ENCODE measurements at places on chromosomes 13 and 19.

GRCh38 chr19:44803442-44804428 is 5.2 kb upstream of the BCAM start:
- DNase-seq: no peak

GRCh38 chr19:30376826-30377425 is 4.7 kb downstream of the ZNF536 start:
- no peak for DNase-seq

- no peak for DNase-seq
These were observed 9.1 kb upstream of the ANKRD10 start for GRCh38 chr13:110923777-110924638.

DNA sequence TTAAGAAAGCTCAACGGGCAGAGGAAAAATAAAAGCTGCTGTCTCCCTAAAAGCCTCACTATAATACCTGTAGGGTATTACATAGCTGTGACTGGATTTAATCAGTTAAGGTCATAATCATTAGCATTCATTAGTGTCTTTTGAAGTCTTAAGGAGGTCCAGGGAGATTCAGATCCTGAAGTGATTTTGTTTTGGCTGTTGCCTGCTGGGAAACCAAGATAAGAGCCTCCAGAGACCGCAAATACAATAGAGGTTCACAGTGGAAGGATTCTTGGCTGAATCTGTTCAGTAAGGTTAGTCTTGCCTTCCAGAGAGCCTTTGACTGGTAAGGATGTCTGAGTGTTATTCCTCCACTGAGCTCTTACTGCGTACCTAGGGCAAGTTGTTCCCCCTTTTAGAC is 54.0 kb upstream of the TNFRSF19 start:
- DNase-seq: no peak

- DNase-seq: no peak
These were observed 48.3 kb upstream of the RFXAP start for GRCh38 chr13:36770741-36771140.

DNA sequence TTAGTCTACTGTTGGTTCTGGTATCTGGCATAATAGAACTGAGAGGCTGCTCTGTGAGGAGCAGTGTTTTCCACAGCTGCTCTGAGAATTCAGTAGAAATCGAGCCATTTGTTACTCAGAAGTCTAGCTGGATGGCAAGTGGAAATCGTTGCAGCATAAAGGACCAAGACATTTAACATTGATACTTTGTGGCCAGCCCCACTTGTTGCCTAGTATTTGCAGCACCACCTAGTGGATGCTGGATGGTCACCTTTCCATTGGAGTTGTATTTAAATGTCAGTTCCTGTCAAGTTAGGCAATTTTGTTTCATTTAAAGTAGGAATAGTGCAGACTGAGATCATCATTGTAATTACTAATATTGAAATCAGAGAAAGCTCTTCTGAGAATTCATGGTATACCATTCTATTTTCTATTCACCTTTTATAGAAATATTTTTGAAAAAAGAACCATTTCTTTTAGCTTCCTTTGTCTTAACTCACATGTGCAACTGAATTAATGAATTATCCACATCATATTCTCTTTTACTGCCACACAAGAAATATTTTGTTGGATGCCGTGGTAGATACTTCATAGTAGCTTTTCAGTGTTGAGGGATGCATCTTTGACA is 64.6 kb downstream of the PDS5B start:
- DNase-seq: peak; percentile 48

- no peak for DNase-seq
These were observed 163.6 kb upstream of the ZNF536 start for GRCh38 chr19:30208436-30209060.

DNA sequence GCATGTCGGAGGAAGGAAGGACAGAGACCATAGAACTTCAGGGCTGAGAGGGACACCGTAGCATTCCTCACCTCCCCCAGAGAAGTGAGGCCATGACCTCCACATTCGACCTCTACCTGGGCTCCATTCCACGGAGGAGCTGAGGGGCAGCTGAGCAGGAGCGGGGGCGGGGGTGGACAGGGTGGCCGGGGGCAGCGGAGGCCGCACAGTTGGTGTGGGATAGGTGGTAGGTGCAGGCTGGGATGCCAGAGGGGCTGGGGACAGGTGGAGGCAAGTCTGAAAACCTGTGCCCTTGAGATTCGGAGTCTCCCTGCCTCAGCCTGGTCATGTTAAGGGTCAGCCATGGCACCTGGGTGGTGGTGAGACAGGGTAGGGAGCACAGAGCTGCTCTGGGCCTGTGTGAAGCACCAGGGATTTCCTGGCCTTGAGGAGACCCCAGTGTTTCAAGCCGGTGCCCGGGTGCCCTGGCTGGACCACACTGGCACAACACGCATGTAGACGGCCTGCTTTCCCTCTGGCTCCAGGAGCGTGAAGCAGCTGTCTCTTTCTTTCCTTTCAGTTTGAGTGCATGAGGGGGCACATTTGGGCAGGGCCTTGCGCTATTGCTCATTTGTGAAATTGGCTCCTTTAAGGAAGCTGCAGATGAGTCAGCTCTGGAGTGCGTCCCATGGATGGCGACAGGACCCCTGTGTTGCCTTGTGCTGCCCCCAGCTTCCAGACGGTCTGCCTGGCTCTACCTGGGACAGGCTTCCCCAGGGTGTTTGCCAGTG is 51.8 kb downstream of the TSSK6 start:
- DNase-seq: peak; percentile 62

DNA sequence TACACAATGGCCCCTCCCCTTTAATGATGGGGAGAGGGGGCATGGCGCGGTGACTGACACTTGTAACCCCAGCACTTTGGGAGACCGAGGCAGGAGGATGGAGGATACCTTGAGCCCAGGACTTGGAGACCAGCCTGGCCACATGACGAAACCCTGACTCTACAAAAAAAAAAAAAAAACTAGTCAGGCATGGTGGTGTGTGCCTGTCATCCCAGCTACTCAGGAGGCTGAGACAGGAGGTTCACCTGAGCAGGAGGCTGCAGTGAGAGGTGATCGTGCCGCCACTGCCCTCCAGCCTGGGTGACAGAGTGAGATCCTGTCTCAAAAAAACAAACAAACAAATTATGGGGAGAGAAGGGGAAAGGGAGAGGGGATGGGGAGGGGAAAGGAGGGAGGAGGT is 13.8 kb upstream of the ZBTB7A start:
- DNase-seq: no peak

GRCh38 chr13:112740502-112741131 is 50.8 kb downstream of the ATP11A start:
- DNase-seq: peak; percentile 71

GRCh38 chr19:29326351-29326750 is 113.4 kb upstream of the UQCRFS1 start:
- no peak for DNase-seq

GRCh38 chr13:86710013-86710412 is 910.8 kb upstream of the SLITRK6 start:
- no peak for DNase-seq

DNA sequence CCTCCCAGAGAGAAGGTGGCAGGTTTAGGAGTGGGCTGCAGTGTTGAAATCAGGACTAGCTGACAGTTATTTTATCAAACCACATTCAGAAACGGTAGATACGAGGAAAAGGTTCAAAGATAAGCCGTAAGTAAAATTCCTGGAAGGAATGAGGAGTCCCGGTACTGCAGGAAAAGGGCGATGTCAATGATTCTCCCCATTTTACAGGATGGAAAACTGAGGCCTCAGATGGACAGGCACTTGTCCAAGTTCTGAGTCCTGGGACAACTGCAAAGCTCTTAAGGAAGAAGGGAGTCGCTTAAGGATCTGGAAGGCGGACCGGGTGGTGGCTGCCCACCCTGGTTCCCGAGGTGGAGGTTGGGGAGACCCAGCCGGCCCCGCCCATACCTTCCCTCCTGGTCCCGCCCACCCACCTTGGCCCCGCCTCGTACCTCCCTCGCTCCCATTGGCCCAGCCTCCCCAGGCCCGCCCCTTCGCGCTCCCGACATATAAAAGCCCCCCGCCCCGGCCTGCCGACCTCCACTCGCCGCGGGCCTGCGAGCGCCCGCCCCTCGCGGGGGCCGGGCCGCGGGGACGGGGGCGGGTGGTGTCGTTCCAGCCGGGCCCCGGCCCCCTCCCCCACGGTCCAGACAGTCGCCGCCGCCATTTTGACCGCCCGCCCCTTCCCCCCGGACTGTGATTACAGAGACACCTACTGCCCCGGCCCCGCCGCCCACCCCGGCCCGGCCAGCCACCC is 603 bp downstream of the RFX1 start:
- DNase-seq: peak; percentile 93

- DNase-seq: no peak
These were observed 928.0 kb downstream of the EFNB2 start for GRCh38 chr13:105607426-105607825.

- no peak for DNase-seq
These were observed 157.5 kb downstream of the DLEU7 start for GRCh38 chr13:50685956-50686355.

DNA sequence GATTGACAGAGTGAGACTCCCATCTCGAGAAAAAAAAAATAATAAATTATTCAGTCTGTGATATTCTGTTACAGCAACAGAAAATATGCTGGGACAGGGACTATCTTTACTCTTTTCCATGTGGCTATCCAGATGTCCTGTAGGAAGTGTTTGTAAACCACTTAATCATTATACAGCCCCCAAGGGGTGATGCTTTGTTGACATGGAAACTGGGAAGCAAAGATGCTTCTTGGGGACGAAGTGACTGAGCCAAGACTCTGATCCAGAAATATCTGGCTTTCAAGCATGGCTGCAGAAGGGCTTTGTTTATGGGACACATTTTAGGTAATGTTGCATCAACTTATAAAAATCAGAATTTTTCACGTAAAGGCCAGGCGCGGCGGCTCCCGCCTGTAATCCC is 5.4 kb downstream of the ZNF8 start:
- peak; percentile 27 for DNase-seq

- DNase-seq: peak; percentile 64
These were observed 30.3 kb downstream of the CRYL1 start for GRCh38 chr13:20495087-20496023.

DNA sequence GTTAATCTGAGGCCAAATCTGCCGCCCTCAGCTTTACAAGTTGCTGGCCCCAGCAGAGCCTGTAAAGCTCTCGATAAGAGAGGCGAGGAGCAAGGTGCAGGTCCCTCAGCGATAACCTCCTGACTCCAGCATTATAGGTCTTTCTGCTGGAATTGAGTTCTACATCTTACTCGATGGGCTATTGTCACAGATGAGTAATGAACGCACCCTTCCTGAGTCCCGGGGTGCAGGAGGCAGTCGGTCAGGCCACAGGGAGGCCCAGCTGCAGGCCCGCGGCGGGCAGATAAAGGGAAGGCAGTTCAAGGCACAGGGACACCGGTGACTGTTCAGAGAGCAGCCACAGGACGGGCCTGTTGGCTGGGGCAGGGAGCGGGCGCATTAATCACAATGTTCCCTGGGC is 157.6 kb upstream of the OBI1 start:
- DNase-seq: no peak

DNA sequence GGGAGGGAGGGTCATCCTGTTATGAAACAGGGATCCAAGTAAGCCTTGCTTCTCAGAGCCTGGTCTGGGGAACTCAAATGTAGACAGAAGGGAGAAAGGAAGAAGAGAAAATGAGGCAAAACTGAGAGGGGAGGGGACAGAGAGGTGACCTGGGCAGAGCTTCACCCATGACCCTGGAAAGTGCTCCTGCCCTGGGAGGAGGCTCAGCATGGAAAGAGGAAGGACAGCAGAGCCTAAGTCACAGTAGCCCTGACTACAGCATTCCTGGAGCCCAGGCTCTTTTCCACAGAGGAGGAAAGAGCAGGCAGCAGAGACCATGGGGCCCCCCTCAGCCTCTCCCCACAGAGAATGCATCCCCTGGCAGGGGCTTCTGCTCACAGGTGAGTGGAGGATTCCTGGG is at the start of gene CEACAM3:
TSS of gene CEACAM3 (plus strand) at position 226 of the 400 bp plus-strand sequence. CDS start at position 317, 91 bp downstream.
- no peak for DNase-seq

- no peak for DNase-seq
These were observed 41.8 kb downstream of the UGGT2 start for GRCh38 chr13:96011291-96011872.

DNA sequence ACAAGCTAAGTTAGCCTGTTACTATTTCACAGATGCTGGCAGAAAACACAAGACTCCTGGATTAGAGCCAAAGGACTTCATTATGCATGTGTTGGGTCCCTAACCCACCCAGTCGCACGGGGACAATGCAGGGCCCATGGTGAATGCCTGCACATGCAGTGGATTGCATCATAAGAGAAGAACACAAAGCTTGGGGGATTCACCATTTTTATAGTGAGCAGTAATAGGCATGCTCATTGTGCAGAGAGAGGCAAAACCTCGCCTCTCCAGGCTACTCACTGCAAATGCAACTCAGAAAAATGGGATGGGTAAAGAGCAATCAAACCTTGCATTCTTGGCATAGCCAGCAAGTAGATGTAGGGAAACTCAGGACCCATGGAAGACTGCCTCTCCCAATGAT is 115.8 kb downstream of the DIAPH3 start:
- DNase-seq: no peak

GRCh38 chr19:19662344-19662743 is 1.1 kb downstream of the ATP13A1 start:
- DNase-seq: no peak

- peak; percentile 60 for DNase-seq
These were observed 16.3 kb upstream of the TCF3 start for GRCh38 chr19:1668486-1669270.

DNA sequence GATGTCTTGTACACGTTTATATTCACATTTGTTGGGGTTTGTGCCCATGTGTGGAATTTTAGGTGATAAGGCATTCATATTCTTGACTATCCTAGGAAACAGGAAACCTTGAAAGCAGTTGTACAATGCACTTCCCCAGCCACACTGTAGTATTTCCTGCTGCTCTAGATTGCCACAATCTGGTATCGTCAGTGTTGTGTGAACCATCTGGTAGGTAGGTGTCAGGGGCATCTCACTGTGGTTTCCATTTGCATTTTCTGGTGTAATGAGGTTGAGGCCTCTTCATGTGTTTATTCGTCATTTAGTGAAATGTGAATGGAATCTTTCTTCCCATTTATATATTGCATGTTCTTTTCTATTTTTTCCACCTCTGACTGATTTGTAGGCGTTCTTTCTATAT is 76.6 kb downstream of the SCGB2B2 start:
- no peak for DNase-seq

DNA sequence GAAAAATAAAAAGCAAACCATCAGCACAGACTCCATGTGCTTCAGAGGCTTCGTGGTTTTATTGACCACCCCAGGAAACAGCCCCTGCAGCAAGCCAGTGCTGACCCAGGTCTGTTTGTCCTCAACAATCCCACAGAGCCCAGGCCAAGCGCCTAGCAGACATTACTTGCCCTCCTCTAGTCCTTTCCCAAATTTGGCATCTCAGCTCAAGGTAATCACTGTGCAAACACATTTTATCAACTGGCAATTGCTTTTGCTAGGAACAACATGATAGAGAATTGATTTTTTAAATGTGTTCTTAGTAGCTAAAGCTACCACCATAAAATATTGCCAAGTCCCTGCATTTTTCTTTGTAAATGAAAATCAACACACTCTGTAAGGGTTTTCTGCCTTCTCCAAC is 121.8 kb downstream of the STOML3 start:
- DNase-seq: no peak

GRCh38 chr19:50906217-50906616 is 5.0 kb downstream of the KLK4 start:
- DNase-seq: no peak

DNA sequence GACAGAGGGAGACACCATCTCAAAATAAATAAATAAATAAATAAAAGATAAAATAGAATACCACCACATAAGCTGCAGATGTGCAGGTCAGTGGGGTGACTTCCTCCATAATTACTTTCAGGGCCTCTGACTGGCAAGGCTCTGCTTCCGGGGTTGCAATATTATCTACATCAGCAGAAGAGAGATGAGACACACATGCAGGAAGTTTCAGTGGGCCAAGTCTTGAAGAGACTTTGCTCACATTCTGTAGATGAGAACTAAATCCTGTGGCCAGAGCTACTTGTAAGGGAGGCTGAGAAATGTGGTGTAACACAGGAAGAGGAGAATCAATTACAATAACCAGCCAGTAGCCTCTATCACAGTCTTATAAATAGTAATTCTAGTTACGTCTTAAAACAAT is 89.9 kb upstream of the MAB21L1 start:
- no peak for DNase-seq

Data from right hindlimb (tissue), 1 donor.